ENCODE measurements at places on chromosomes 7 and 10.

- DNase-seq: no peak
Observed at GRCh38 chr7:92437956-92438491, 9.3 kb upstream of the GATAD1 start.

DNA sequence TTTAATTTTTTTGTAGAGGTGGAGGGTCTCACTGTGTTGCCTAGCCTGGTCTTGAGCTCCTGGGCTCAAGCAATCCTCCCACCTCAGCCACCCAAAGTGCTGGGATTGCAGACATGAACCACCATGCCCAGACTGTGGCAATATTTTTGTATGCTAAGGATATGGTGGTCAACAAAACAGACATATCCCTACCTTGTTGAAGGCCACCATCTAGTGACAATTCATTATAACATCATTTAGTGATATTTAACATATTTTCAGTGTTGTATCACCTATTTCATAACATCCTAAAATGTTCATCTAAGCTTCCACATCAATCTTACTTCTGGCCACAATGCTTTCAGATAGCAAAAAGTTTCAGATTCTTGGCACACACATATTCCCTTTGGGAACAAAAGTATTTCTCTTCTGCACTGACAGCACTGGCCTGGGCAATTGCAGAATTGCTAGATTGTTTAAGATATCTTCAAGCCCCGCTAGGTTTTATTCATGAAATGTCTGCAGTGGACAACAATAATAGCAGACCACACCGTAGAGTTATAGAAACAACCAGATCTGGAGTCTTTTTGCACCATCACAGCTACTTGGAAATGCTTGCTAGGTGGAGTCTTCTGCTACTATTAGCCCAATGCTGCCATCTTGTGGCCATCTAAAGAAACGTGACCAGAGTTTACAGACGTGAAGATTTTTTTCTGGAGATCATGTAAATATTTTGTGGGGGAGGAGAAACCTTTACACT is 58.4 kb downstream of the DNAJC12 start:
- peak; percentile 34 for DNase-seq

DNA sequence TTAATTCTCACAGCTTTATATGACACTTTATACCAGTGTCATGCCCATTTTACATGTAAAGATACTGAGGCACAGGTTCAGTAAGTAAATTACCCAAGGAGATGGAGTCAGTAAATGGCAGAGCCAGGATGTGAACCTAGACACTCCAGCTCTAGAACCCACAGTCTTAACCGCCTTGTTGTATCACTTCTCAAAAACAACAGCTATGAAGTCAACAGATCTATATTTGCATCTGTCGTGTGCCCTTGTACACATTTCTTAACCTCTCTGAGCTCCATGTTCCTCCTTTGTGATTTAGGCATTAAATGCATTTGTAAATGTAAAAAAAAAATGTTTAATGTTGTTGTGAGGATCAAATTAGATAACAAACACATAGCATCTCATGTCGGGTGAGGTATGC is 716.2 kb downstream of the SUGCT start:
- no peak for DNase-seq

GRCh38 chr10:129046065-129046681 is 420.9 kb upstream of the MGMT start:
- DNase-seq: no peak

GRCh38 chr7:91473619-91474018 is 209.4 kb downstream of the FZD1 start:
- DNase-seq: no peak

DNA sequence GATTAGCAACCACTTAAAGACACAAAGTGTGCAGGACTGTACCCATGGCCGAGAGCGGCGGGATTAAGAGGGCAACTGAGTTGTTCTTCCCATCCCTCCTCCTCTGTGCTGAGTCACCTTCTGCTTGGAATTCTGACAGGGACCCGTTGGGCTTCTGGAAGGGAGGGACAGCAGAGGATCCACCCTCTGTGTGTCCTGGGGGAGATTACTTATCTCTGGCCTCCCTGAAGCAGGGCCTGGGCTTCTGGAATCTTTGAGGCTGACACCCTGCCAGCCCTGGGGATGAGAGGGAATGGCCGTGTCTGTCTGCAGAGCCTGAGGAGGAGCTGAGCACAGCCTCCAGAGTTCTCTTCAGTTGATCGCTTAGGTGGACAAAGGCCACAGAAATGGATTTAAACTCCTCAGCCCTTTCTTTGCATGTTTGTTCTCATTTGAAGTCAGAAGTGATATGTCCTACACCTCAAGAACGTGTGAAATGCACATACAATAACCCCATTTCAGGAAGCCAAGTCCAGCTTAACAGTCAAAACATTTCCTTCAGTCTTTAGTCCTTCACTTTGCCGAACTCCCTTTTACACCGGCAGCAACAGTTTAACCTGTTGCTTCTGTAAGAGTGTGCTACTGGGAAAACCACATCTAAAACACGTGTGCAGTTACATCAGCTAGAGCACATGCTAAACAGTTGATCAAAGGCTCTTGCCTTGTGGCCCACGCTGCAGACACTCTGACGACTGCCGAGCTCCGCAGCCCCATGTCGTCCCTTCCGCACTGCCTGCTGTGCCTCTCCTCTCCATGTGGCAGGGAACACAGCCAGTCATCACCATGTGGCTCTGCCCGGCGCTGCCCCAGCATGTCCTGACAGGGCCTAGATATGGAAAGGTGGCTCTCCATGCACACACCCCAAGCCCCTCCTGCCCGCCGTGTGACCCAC is 55.7 kb downstream of the IKZF1 start:
- no peak for DNase-seq

DNA sequence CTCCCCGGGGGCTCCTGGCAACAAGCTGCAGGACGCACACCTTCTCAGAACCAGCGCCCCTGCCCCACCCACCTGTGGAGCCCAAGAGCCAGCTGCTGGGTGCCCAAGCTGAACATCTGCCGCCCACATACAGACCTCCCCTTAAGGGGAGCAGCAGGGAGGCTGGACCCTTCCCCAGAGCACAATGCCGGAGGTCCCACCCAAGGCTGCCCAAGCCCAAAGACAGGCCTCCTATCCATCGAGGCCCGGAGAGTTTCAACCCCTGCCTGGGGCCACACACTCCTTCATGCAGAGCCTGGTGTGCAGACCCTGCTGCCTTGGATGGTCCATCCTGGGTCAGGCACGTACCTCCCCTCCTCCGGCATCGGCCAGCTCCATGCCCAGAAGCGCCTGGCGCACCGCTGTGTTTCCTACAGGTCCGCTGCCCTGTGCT is 48.7 kb downstream of the VIPR2 start:
- no peak for DNase-seq

DNA sequence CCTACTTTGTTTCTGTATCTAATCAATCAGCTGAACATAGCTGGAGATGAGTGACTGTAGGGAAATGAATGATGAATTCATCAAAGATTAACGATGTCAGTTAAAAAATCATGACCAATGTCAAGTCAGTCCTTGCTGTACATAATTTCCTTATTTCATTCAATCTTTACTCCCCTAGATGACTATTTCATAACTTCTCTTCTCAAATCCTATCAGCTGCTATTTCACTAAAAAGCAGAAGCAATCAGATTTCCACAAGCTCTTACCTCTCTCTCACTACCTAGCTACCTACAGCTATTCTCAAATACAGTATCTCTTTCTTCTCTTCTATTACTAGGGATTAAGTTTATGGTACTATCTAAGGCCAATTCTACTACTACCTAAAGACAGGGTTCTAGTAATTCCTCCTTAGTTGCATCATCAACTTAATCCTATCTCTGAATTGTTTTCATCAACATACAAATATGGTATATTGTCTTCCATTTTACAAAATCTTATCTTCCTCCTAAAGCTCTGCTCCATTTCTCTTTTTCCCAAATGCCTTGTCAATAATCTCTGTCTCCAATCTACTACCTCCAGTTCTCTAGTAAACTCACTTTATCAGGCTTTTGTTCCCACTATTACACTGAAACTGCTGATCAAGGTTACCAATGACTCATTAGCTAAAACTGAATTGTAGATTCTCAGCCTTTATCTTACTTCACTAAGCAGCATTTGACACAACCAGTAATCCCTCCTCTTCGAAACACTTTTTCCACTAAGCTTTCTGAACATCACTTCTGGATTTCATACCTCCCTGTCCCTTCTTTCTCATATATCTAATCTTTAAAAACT is 28.4 kb downstream of the JMJD1C start:
- no peak for DNase-seq

GRCh38 chr7:151348970-151349369 is 7.4 kb downstream of the NUB1 start:
- no peak for DNase-seq

- DNase-seq: no peak
Observed at GRCh38 chr10:1404323-1405260, 332.7 kb downstream of the ADARB2 start.

DNA sequence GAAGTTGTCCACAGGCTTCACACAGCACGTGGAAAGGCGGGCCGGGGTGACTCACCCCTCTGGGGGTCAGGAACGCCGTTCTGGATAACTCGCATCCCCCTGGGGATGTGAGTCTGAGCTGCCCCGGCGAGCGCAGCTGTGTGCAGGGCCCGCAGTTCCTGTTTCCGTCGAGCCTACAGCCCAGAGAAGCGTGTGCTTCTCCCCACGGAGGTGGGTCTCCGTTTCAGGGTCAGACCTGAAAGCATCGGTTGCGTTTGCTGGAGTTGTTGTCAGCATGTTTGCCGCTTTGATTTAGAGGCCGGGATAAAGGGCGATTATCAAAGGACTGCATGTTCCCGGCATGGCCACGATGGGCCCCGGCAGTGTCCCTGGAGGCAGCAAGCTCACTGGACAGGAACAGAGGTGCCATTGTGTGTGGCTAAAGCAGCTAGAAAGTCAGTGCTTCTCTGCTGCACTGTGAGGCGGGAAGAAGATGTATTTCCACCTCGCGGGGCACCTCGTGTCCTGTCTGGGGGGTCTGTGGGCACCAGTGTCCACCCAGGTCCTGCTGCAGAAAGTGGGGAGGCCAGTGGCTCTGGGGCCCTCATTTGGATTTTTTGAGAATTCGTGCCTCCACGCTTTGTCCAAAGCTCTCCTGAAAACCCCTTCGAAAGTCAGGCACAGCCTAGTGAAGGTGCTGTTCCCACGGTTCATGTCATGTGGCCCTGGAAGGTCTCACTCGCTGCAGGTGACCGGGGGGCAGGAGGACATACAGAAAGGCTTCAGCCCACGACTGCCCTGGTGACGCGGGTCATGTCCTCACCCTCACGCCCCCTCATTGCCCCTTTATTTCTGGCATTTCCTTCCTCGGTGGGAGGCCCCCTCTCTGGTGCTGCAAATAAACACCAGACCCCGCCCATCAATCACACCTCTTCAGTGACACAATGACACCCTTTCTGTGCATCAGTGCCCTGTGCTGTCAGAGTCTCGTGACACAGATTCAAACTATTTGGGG is 27.4 kb upstream of the GDI2 start:
- DNase-seq: peak; percentile 57

DNA sequence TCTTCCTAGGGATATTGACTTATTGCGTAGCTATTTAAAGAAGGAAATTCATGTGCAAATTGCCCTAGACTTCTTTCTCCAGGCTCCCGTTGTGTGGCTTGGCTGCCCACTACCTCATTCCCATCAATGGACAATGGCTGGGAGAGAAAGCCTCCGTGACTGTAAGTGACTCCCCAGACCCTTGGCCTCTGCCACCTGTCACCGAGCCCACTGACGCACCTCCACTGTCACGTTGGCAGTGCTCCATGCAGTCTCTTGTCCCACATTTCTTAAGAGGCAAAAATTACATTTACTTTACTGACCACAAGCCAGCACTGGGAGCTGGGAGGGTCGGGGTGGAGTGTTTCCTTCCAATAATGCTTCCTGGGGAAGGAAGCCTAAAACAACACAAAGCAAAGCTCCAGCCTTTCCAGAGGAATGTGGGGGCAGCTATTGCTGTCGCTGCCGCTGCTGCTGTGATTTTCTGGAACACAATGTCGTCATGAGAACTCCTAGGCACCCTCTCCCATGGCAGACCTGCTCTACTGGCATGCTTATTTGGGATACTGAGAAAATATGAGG is 89.7 kb upstream of the STEAP1B start:
- DNase-seq: no peak

DNA sequence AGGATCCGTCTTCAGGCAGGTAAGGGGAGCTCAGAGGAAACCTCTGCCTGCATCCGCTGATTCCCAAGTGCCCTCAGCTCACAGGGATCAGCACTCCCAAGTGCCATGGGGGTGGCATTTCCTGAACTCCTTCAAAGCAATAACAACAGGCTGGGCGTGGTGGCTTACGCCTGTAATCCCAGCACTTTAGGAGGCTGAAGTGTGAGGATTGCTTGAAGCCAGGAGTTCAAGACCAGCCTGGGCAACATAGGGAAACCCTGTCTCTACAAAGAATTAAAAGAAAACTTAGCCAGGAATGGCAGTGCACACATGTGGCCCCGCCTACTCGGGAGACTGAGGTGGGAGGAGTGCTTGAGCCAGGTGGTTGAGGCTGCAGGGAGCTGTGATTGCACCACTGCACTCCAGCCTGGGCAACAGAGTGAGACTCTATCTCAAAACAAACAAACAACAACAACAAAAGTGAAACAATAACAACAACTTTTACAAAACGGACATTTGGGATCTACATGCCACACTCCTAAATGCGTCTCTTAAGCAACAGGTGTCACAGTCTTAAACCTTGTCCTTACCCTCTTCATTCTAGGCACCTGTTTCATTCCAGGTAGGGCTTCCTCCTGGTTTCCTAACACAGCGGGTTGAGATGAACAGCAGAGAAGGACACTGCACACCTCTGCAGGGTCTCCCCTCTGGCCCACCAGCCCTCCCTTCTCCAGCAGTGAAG is 73.8 kb downstream of the PAXIP1 start:
- no peak for DNase-seq

DNA sequence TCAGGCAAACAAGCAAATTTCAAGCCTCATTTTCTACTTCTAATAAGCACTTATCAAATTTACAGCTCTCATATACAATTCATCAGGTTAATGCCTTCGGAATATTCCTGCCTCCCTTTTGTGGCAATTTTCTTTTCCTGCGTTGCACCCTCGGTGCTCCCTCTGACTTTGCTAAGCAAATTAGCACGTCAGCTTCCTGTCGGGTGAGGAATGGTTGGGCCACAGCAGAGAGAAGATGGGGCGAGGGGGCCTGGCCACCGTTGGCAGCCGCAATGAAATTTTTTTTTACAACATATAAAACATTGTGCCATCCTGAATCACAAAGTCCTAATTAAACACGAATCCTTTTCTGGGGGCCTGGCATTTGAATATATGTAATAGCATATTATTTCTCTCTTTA is 28.1 kb downstream of the ELFN1 start:
- no peak for DNase-seq

DNA sequence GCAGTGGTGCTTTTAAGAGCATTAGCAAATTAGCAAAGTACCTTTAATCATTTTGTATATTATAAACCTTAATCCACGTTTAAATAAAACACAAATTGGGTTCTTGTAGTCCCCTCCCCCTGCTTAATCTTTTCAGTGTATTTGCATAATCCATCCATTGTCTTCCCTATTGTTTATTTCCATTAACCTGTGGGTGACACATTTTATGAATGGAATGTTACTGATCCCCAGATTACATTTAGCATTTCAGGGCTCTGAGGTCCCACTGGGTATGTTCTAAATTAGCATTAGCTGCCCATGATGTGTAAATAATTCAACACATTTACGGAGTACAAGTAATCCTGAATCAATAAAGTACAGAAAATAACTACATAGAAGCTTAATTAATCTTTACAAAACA is 138.4 kb upstream of the FEZF1 start:
- DNase-seq: no peak
